ENCODE measurements at places on chromosomes 7 and 10.
A peak's percentile ranks its signal among the peaks of the same experiment; 100 is the strongest.

- DNase-seq: no peak
Observed at GRCh38 chr10:3282674-3283017, 110.1 kb upstream of the PITRM1 start.

DNA sequence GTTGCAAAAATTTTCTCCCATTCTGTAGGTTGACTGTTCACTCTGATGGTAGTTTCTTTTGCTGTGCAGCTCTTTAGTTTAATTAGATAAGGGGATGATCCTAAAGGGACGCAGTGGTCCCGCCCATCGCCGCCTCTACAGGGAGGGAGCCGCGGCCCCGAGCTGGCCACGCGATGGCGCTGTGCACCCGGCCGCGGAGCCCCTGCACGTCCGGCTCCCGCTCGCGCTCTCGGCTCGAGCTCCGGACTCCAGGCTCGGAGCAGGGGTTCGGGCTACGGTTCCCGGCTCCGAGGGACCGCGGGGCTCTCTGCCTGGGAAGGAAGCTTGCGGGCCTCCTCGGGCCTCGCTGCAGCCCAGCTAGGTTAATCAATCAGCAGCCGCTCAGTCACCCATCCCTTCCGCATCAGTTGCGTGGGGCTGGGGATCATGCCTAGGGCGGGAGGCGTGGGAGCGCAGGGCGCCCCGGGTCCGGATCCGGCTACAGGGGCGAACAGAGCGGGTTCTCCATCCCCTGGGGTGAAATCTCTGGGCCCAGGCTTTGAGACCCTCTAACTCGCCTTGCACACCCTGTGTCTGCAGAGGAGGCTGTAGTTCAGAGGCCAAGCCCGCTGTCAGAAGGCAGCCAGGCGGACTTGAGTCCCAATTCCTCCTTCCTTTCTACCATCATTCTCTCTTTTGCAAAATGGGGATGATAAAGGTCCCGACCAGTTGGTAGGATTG, 97.9 kb downstream of the WDR11 start:
- DNase-seq: peak; percentile 41

- DNase-seq: no peak
Observed at GRCh38 chr7:158075633-158076001, 512.0 kb downstream of the PTPRN2 start.

DNA sequence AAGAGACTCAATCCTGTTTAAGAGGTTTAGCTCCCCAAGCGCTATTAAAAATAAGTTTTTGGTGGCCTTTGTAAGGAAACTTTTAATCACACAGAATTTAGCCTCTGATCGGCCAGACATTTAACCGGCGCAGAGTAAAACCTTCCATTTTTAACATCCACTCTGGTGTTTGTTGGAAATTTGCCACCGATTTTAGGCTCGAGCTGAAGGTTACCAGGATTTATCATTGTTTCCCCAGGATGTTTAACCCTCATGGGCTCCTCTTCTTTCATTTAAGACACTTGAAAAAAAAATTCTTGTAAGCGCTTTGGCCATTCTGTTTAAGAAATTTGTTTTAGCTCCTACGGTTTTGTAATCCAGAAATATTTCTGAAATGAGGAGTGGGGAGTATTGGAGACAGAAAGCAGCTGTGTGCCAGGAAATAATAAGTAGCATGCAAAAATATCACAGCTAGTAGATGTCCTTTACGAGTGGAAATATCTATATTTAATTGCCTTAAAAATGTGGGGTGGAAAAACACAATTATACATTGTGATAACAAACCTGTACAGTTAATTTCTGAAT, 3.4 kb downstream of the NEUROD6 start:
- DNase-seq: no peak

- no peak for DNase-seq
Observed at GRCh38 chr7:158865462-158865922, 9.1 kb downstream of the DYNC2I1 start.

GRCh38 chr7:69677881-69678493, 79.7 kb downstream of the AUTS2 start:
- no peak for DNase-seq

GRCh38 chr10:74377476-74377875, 226.5 kb downstream of the ADK start:
- DNase-seq: no peak

- DNase-seq: no peak
Observed at GRCh38 chr7:22350466-22351328, 6.3 kb downstream of the RAPGEF5 start.

- DNase-seq: peak; percentile 7
Observed at GRCh38 chr10:62183442-62183841, 85.2 kb downstream of the RTKN2 start.

DNA sequence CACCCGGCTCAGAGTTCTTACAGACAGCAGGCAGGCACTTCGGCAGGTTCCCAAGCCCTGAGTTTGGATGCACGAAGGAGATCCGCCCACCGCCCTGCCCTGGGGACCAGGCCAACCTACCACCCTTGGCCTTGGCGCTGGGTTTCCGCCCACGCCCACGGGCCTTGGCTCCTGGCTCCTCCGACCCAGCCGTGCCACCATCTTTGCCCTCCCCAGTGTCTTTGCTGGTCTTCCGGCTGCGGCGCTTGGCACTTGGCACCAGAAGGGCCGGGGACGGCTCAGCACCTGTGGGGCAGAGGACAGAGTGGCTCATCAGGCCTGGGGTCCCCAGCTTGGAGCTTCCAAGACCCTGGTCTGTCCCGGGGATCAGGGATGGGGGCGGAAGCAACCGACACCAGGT, 32.1 kb downstream of the SLC29A4 start:
- no peak for DNase-seq

GRCh38 chr7:131616487-131617200, 60.2 kb upstream of the PODXL start:
- DNase-seq: no peak

- DNase-seq: no peak
Observed at GRCh38 chr10:93600446-93601145, 439 bp downstream of the RBP4 start.

- no peak for DNase-seq
Observed at GRCh38 chr10:75744261-75744660, 312.8 kb downstream of the LRMDA start.

- DNase-seq: no peak
Observed at GRCh38 chr10:22598478-22598877, 115.9 kb downstream of the PIP4K2A start.

DNA sequence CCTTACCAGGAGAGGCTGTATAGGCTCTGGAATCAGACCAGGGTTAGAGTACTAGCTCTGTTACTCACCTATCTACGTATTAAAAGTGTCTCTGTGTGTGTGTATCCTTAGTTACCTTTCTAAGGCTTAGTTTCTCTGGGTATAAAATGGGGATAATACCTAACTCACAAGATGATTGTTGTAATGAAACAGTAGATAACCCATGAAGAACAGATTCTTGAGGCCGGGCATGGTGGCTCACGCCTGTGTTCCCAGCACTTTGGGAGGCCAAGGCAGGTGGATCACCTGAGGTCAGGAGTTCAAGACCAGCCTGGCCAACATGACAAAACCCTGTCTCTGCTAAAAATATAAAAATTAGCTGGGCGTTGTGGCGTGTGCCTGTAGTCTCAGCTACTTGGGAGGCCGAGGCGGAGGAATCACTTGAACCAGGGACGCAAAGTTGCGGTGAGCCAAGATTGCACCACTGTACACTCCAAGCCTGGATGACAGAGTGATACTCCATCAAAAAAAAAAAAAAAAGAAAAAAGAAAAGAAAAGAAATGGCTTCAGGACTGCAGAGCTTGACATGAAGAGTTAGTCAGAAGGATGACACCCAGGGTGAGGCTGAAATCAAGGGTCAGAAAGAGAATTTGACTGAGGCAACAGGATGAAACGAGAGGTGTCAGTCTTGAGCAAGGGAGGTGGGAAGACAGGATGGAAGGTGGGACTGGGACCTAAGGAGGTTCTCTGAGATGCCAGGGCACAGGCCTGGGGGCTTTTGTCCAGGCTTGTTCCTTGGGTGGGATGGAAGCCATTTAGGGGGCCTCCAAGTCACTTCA, 33.4 kb downstream of the PRKAR2B start:
- DNase-seq: no peak

DNA sequence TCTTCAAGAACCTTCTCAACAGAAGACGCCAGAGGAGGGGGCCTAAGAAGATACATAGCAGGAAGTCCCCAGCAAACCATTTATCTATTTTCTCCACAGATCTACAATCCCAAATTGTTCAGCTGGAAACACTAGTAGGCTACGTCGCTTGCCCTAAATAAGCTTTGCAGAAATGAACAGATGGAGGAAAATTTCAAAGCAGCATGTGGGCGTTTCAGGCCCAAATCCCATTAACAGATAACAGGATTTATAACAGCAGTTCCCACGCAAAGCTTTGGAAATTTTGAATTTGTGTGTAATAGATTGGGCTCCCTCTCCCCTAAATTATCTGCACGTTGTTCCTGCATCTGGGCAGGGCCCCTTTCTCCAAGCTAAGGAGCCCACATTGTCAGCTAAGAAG, 60.6 kb upstream of the FRMD4A start:
- no peak for DNase-seq

DNA sequence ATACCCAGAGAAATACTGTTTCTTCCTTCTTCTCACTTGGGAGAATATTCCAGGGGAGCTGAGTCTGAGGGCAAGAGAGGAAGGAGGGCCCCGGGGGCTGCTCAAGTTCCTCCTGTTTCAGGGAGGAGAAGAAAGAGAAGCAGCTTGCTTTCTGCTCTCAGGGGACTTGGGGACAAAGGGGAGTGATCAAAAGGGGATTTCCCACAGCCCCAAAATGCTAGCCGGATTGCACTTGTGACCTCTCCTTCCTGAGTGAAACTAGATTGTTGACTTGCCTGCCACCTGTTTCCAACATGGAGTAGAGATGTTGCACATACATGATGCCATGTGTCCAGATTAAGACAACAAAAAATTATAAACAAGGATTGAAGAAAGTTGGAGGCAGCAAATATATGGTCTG, 28.7 kb upstream of the PDCD4 start:
- DNase-seq: no peak

DNA sequence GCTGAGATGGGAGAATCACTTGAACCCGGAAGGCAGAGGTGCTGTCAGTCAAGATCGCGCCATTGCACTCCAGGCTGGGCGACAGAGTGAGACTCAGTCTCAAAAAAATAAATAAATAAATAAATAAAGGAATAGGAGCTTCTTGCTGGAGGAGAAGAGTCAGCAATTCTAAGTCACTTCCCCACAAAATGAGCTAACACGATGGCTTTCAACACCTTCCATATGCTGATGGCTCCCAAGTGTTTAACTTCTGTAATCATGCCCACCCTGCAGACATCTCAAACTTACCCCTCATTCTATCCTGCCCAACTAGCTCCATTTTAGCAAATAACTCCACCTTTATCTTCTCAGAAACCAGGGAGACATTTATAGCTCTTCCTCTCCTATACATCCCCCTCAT, 21.2 kb downstream of the PSAP start:
- no peak for DNase-seq

DNA sequence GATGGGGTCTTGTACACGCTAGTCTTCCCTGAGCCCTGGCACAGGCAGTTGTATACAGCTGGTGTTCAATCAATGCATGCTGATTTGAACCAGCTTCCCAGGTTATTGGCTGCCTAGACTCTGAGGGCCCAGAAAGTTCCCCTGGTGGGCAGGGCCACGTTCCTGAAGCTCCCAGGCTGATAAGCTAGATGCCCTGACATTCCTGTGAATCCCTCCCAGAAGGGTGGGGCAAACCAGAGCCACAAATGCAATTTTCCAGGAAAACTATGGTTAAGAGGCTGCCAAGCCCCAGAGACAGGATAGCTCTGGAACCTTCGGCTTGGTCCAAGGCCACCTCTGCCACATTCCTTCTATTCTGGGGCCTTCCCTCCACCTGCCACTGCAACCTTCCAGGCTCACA, 78.2 kb downstream of the FAM53B start:
- DNase-seq: no peak

DNA sequence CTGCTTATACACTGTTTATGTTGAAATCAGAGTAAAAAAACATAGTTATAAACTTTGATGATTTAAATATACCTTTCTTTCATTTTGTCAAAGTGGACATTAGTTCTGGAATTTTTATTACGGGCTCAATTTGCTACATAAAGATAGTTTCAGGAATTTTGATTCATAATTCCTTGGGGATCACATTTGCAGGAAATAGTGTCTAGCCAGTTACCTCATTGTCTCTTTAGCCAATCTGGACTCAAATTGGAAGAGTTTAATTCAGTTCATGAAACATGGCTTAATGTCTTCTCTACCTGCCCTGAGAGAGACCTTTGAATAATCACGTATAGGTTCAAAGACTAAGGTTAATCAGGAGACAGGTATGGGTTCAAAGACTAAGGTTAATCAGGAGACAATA, 262.6 kb downstream of the HGF start:
- DNase-seq: no peak

DNA sequence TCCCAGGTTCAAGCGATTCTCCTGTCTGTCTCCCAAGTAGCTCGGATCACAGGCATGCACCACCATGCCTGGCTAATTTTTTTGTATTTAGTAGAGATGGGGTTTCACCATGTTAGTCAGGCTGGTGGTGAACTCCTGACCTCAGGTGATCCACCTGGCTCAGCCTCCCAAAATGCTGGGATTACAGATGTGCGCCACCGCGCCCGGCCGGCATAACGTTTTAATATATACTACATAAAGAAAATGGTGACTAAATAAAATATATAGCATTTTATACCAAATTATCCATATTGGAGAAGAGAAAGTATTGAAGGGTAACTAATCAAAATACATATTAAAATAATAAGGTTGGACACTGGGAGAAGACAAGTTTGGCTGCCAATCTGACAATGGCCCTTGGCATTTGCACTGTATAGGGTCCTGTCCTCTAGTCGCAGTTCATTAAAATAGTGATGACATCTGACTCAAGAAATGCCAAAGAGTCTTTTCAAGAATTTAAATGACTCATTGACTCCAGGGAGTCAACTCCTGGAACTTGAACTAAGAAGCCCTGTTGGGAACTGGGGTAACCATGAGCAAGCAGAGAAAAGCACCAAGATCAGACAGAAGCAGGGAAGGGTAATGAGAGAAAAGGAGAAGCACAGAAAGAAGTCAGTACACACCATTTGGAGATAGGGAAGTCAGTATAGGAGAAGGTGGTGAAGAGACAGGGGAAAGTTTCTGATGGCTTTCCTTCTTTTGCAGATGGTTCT, 91.1 kb downstream of the CH25H start:
- DNase-seq: no peak

GRCh38 chr10:78981257-78981969, 87.4 kb upstream of the ZMIZ1 start:
- DNase-seq: no peak

DNA sequence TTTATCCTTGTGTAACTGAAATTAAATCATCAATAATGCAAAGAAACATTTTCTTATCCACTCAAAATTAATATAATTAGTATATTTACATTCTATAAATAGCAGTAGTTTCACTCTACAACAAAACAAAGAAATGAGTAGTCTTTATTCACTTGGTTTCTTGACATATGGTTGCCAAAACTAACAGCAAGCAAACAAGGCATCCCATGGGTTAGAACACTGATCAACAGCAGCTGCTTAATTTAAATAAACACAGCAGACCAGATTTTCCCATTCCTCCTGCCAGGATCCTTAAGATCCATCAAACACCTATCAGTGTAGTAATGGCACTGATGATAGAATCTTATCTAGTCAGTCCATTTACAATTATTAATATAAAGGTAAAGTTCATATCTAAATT, 22.1 kb downstream of the NCAPG2 start:
- DNase-seq: no peak
